ENCODE measurements at places on chromosomes 11 and 22. TPM values are rescaled to one million over a fixed set of nuclear protein-coding genes. Genes with fewer than 3 reads are reported as not detected.
A peak's percentile ranks its signal among the peaks of the same experiment; 100 is the strongest.

DNA sequence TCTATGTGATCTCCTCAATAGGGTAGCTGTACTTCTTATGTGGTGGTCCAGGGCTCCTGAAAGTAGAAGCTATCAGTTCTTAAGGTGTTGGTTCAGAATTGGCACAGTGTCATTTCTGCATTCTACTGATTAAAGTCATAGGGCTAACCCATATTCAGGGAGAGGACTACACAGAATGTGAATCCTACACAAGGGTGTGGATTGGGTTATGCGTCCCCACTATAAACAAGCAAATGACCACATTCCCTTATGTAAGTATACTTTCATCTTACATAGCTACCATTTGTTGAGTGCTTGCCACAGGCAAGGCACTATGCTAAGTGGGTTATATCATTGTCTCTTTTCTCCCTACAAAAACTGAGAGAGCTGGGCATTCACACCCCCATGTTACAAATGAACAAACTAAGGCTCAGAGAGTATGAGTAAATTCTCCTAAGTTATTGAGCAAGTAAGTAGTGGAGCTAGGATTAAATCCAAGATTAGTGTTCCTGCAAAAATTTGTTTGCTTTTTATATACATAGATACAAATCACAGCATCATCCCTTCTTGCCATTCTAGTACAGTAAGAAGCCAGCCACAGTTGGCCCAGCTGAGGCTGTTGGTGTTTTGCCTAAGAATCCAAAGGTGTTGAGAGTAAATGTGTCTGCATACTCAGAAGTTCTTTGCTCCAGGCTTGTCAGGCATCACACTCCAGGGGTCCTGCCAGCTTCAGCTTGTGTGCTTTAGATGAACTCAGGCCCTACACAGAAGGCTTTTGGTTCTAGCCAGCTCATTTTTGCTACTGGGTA is 157.8 kb downstream of the KIF18A start:
- no peak for DNase-seq
- H3K36me3 ChIP-seq: no peaks in the 10 kb centered on the region
- no peak overlapping the region for H3K4me3 ChIP-seq

DNA sequence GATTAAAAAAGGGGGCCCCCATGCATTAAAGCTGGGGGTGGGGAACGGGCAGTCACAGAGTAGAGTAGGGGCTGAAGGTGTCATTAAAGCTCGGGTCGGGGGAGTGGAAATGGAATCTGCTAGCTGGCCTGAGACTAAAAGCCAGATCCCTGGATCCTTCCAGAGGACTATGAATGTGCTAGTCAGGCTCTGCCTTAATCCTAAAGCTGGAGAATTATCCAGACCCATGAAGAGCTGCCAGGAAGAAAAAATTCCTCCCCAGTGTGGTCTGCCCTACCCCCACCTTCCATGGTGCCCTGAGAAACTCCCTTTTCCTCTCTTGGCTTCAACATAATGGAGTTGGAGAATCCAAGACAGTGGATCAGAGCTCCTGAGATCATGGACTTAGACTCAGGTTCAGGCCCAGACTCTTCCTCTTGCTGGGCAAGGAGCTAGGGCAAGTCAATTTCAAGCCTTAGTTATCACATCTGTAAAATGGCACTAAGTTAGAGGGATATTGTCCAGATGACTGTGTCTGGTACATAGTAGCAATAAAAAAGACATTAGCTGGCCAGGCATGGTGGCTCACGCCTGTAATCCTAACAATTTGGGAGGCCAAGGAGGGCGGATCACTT is 24.0 kb upstream of the SMTN start:
- H3K27me3 ChIP-seq: no peaks in the 10 kb centered on the region
- H3K4me1 ChIP-seq: no peaks in the 10 kb centered on the region
- H3K36me3 ChIP-seq: no peaks in the 10 kb centered on the region
- no peak for DNase-seq
- H3K27ac ChIP-seq: no peak overlapping the region

DNA sequence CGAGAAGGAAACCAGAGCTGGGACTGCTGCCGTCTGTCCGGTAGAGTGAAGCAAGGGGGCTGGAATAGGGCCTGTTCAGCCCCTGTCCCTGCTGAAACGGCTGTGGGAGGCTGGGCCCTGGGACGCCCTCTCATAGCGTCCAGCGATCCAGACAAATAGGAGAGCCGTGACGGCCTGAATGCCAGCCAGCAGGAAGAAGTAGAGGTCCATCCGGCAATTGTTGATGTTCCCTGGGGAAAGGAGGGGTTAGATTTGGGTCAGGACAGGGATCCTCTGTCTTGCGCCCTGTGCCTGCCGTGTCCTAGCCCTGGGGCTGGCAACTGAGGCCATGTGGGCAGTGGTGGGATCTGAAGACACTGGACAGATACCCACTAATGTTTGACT is 12.9 kb downstream of the TMEM132A start:
- no peaks in the 10 kb centered on the region for H3K36me3 ChIP-seq
- no peaks in the 10 kb centered on the region for H3K4me1 ChIP-seq
- no peak overlapping the region for H3K27ac ChIP-seq
- H3K27me3 ChIP-seq: no peaks in the 10 kb centered on the region

- no peaks in the 10 kb centered on the region for H3K36me3 ChIP-seq
- no peaks in the 10 kb centered on the region for H3K27me3 ChIP-seq
- H3K4me3 ChIP-seq: no peak overlapping the region
Observed at GRCh38 chr11:92977401-92977800, 8.0 kb downstream of the MTNR1B start.

GRCh38 chr11:120064341-120064740 is 73.6 kb downstream of the TRIM29 start:
- no peak for DNase-seq
- H3K27me3 ChIP-seq: no peaks in the 10 kb centered on the region
- H3K36me3 ChIP-seq: no peaks in the 10 kb centered on the region
- H3K4me1 ChIP-seq: no peaks in the 10 kb centered on the region

Gene OR2AG1
- total RNA-seq: not detected

- no peak for DNase-seq
- H3K4me3 ChIP-seq: no peak overlapping the region
- H3K27me3 ChIP-seq: no peaks in the 10 kb centered on the region
- H3K36me3 ChIP-seq: no peaks in the 10 kb centered on the region
- no peak overlapping the region for H3K27ac ChIP-seq
- no peaks in the 10 kb centered on the region for H3K4me1 ChIP-seq
Observed at GRCh38 chr11:36121054-36121453, 168.2 kb downstream of the COMMD9 start.

- H3K4me3 ChIP-seq: no peak overlapping the region
- no peaks in the 10 kb centered on the region for H3K36me3 ChIP-seq
- peak; percentile 59 for DNase-seq
- no peak overlapping the region for H3K27ac ChIP-seq
Observed at GRCh38 chr11:113289431-113290187, 24.8 kb upstream of the TTC12 start.

Gene RNF26
- total RNA-seq: 17.5 TPM

GRCh38 chr11:17649696-17650095 is 69.7 kb upstream of the MYOD1 start:
- no peak overlapping the region for H3K27ac ChIP-seq
- H3K4me1 ChIP-seq: no peaks in the 10 kb centered on the region
- H3K4me3 ChIP-seq: no peak overlapping the region
- DNase-seq: no peak
- no peaks in the 10 kb centered on the region for H3K36me3 ChIP-seq
- peaks cover 5% of the 10 kb centered on the region for H3K27me3 ChIP-seq

Gene SLC22A9
- total RNA-seq: not detected

Gene C11orf52
- not detected for total RNA-seq

GRCh38 chr11:110896358-110896757 is 184.1 kb upstream of the ARHGAP20 start:
- no peaks in the 10 kb centered on the region for H3K36me3 ChIP-seq
- H3K27ac ChIP-seq: no peak overlapping the region
- no peaks in the 10 kb centered on the region for H3K4me1 ChIP-seq
- H3K4me3 ChIP-seq: no peak overlapping the region
- DNase-seq: no peak

- H3K27me3 ChIP-seq: no peaks in the 10 kb centered on the region
- no peaks in the 10 kb centered on the region for H3K36me3 ChIP-seq
- H3K4me1 ChIP-seq: no peaks in the 10 kb centered on the region
- no peak for DNase-seq
- H3K4me3 ChIP-seq: no peak overlapping the region
Observed at GRCh38 chr11:115179636-115180035, 324.6 kb downstream of the CADM1 start.

Gene SLC17A6
- not detected for total RNA-seq

Gene C1QTNF6
- 23.1 TPM for total RNA-seq

DNA sequence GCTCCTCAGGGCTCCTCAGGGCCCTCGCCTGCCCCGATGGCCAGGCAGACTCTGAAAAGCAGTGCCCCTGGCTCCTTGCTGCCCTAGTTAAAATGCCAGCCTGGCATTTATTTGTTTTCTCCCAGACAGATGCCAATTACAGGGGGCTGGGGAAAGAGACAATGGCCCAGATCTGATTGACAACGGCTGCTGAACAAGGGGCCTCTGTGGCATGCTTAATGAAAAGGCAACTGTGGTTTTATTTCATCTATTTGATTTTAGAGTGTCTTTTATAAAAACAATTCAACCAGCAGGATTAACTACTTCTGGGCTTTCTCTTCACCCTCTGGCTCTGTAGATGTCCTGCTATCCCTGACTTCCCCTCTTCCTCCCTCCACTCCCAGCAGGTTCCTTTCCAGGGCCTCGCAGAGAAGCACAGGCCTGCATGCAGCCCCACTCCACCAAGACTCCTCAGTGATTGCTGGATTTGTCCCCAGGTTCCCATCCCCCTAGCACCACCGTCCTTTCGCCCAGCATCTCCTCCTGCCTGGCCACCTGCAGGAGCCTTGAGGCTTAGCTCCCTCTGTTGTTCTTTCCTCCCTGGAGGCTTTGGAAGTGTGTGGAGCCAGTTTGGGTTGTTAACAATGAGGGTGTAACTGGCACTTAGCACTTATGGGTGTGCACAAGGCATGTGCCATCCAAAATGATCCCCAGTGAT is 171.1 kb downstream of the TENM4 start:
- no peak overlapping the region for H3K27ac ChIP-seq
- no peak overlapping the region for H3K4me3 ChIP-seq
- no peaks in the 10 kb centered on the region for H3K36me3 ChIP-seq
- no peaks in the 10 kb centered on the region for H3K27me3 ChIP-seq

GRCh38 chr22:25829808-25830777 is 88.1 kb downstream of the MYO18B start:
- H3K4me1 ChIP-seq: no peaks in the 10 kb centered on the region
- no peaks in the 10 kb centered on the region for H3K36me3 ChIP-seq
- H3K4me3 ChIP-seq: no peak overlapping the region
- H3K27me3 ChIP-seq: no peaks in the 10 kb centered on the region

DNA sequence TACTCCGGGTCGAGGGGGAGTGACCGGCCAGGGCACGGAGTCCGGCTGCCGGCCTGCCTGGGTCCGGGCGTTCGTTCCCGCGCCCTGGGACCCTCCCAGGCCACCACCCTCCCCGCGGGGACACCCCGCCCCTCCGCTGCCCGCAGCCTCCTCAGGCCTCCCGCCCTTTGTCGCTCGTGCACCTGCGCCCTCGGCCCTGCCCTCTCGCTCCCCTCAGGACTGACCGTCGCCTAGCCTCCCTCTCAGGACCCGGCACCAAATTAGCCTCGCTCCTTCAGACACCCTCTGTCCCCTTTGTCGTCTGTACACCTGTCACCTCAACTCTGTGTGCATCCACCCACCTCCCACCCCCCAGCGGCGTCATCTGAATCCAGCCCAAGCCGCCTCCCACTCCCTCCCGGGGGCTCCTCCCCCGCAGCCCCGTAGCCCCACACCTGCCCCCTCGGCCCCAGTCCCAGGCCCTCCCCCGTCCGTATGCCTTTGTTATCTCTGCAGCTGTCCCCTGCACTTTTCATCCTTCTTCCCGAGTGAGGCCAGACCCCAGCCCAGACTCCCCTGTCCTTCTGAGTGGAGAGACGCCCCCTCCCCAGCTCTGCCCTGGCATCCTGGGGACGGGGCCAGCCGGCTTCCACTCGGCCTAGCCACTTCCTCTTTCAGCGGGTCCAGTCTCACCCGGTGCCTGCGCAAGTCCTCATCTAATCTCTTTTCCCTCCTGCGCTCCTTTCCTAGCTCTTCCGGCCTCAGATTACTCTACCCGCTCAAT is 643 bp downstream of the TIGD3 start:
- H3K27me3 ChIP-seq: no peaks in the 10 kb centered on the region
- H3K4me1 ChIP-seq: peaks cover 7% of the 10 kb centered on the region
- no peak overlapping the region for H3K4me3 ChIP-seq
- peak overlapping the region; percentile 47 for H3K27ac ChIP-seq
- H3K36me3 ChIP-seq: peaks cover 11% of the 10 kb centered on the region

Gene PRR33
- not detected for total RNA-seq

Gene STX3
- 15.4 TPM for total RNA-seq

GRCh38 chr22:24186892-24187670 is 5.8 kb downstream of the SUSD2 start:
- no peak for DNase-seq
- H3K27ac ChIP-seq: no peak overlapping the region
- no peaks in the 10 kb centered on the region for H3K4me1 ChIP-seq
- no peaks in the 10 kb centered on the region for H3K36me3 ChIP-seq
- no peak overlapping the region for H3K4me3 ChIP-seq

- no peaks in the 10 kb centered on the region for H3K27me3 ChIP-seq
- no peaks in the 10 kb centered on the region for H3K4me1 ChIP-seq
- no peak overlapping the region for H3K4me3 ChIP-seq
Observed at GRCh38 chr11:85137597-85137996, 489.5 kb downstream of the DLG2 start.

GRCh38 chr11:17012712-17013547 is 1.3 kb downstream of the PLEKHA7 start:
- no peak overlapping the region for H3K27ac ChIP-seq
- no peak overlapping the region for H3K4me3 ChIP-seq
- H3K36me3 ChIP-seq: no peaks in the 10 kb centered on the region
- peaks cover 7% of the 10 kb centered on the region for H3K27me3 ChIP-seq
- peaks cover 7% of the 10 kb centered on the region for H3K4me1 ChIP-seq

GRCh38 chr11:62353841-62354240 is 16.6 kb downstream of the ASRGL1 start:
- H3K27ac ChIP-seq: no peak overlapping the region
- no peak overlapping the region for H3K4me3 ChIP-seq
- H3K27me3 ChIP-seq: no peaks in the 10 kb centered on the region
- H3K36me3 ChIP-seq: no peaks in the 10 kb centered on the region
- DNase-seq: no peak
- no peaks in the 10 kb centered on the region for H3K4me1 ChIP-seq

GRCh38 chr11:8083871-8084281 is 2.9 kb downstream of the TUB start:
- no peaks in the 10 kb centered on the region for H3K36me3 ChIP-seq
- H3K4me3 ChIP-seq: no peak overlapping the region
- H3K27me3 ChIP-seq: peaks cover 22% of the 10 kb centered on the region
